ENCODE measurements at places on chromosomes 12 and 14.

- DNase-seq = no peak
Observed at GRCh38 chr14:104383088-104383995, 196.2 kb upstream of the C14orf180 start.

DNA sequence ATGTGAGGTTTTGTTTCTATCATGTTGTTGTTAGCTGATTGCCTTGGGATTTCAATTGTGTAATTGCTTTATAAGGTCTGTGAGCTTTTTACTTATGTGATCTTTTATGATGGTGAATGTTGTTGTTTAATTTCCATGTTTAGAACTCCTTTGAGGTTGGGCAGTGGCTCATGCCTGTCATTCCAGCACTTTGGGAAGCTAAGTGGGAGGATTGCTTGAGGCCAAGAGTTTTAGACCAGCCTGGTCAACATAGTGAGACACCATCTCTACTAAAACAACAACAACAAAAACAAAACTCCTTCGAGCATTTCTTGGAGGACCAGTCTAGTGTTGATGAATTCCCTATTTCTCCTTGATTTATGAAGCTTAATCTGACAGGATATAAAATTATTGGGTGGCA lies 102.1 kb upstream of the PMCH start:
- no peak for DNase-seq

DNA sequence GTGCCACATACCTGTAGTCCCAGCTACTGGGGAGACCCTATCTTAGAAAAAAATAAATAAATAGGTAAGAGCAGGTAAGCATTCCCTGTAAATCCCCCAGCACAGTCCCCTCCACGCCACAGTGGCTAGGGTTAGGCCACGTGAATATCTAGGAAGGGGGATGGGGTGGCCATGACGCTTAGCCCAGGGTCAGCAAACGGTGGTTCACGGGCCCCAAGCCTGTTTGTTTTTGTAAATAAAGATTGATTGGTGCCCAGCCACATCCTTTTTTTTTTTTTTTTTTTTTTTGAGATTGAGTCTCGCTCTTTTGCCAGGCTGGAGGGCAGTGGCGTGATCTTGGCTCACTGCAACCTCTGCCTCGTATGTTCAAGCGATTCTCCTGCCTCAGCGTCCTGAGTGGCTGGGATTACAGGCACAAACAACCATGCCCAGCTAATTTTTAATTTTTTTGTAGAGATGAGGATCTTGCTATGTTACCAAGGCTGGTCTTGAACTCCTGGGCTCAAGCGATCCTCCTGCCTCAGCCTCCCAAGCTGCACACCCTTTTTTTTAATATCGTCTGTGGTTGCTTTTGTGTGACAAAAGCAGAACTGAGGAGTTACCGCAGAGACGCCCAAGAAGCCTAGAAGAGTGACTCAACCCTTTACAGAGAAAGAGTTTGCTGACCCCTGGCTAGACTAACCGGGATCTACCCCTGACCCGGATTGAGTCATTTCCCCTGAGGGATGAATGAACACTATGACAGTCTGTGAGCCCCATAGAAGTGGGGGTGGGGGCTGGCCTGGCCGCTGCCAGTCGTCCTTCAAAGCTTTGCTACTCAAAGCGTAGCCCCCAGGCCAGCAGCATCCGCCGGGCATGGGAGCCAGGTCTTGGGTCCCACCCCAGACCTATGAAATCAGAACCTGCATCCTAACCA lies 113.7 kb upstream of the NCOR2 start:
- DNase-seq = peak; percentile 80

- no peak for DNase-seq
Observed at GRCh38 chr12:19792028-19792427, 352.7 kb downstream of the AEBP2 start.

DNA sequence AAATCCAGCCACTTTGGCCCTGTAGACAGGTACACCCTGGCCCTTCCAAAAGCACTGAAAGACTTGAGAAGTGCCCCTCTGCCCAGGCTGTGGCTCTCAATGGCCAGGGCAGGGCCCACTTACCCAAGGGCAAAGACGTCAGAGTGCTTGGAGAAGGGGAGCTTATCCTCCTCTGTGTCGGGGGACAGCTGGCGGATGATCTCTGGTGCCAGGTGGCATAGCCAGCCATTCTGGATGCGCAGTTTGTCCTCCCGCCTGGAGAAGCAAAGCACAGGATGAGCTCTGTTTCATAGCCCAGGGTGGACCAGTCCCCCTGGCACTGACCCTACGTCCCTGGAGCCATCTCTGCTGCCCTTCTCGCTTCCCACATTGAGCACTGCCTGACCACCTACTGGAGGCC lies 114.9 kb upstream of the NOS1 start:
- no peak for DNase-seq

Measured in LoVo (cell line).